ENCODE measurements at places on chromosomes 2 and 18.

GRCh38 chr2:15383695-15384350, 177.3 kb downstream of the NBAS start:
- DNase-seq, result no peak

DNA sequence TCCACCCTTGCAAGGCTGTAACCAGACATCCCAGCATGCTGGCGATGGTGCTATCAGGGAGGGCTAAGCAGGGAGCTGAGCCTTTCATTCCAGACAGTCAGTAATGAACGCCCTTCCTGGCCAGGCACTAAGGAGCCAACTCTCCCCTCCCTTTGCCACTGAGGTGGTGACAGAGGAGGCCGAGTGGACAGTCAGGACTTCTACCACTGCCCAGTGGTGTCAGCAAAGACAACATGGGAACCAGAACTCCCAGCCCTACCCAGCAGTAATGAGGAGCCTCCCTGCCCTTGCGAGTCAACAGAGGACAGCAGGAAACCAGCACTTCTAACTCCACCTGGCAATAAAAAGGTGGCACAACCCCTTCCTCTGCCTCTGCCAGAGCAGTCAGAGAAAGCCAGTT, 68.6 kb downstream of the ZAP70 start:
- DNase-seq, result no peak

DNA sequence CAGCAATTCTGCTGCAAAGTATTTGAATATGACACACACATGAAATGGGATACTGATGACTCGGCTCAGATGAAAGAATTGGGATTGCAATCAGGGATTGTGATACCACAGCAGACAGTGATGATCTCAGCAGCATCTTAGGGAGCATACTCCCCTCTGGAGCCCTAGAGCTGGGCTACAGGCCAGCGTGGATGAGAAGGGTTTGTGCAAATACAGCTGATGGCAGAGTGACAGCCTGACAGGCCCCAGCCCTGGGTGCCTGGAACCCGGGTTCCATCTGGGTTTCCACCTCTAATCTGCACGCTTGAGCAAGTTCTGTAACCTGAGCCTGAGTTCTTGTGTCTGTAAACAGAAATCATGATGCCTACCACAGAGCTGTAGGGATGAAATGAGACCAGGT, 418.0 kb downstream of the LRATD1 start:
- no peak for DNase-seq

DNA sequence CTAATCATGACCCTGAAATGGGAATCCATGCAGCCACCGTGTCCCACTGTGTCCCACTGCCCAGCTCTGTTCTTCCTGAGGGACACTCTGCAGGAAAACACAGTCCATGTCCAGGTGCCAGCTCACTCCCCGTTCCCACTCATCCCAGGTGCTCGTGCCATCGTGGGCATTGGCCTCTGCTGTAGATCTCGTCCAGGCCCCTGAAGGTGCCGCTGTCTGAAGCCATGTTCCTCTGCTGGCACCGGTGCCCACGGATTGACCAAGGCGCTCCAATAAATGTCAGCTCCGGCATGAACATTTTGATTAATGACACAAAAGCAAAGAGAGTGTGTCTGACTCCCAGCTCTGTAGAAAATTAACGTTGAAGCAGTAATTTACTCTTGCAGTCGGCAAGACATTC, 280.1 kb upstream of the SALL3 start:
- no peak for DNase-seq

GRCh38 chr2:181948227-181948626, 37.4 kb upstream of the PPP1R1C start:
- DNase-seq, result no peak

- DNase-seq, result peak; percentile 46
Observed at GRCh38 chr2:71299507-71299906, 32.1 kb upstream of the ZNF638 start.

- DNase-seq, result no peak
Observed at GRCh38 chr2:173817582-173817981, 147.6 kb downstream of the SP3 start.

DNA sequence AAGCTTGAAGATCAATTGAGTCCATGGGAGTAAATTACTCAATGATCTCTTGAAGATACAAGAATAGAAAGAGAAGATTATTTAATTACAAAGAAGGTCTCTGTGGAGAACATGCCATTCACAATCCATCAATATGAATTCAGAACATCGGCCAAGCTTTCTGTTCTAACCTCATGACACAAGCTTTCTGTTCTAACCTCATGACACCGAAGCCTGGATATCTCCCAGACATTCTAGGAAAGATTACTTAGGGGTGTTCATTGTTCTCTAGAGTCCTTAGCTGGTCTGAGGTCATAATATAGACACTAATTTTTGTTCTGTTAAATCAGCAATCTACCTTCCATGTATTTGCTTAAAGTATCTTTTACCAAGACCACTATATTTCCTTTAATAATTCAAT, 95.5 kb downstream of the RDH14 start:
- no peak for DNase-seq

Data from CD4-positive, alpha-beta T cell treated with Interleukin-12 subunit alpha and Interleukin-12 subunit beta, for 1 hour (primary cell).